ENCODE measurements at places on chromosomes 1 and 21. TPM values are rescaled to one million over a fixed set of nuclear protein-coding genes. Genes with fewer than 3 reads are reported as not detected.

GRCh38 chr1:202289009-202289408, 52.7 kb downstream of the UBE2T start:
- DNase-seq: no peak

GRCh38 chr1:153962088-153963029, 978 bp downstream of the SLC39A1 start:
- no peak for DNase-seq

GRCh38 chr1:179583771-179584320, 7.8 kb upstream of the TDRD5 start:
- DNase-seq: no peak

DNA sequence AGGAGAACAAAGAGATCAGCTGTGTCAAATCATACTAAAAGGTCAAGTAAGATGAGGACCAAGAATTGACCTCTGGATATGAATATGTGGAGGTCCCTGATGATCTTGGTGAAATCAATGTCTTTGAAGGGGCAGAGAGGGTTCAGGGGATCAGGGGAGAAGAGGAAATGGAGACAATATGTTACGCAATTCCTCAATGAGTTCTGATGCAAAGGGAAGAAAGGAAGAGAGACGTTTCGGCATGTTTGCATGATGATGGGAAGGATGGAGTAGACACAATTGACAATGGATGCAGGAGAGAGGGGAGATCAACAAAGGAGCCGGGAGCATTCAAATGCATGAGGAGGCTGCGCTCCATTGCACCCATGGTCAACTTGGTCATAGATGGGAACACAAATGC, 36.0 kb upstream of the GUCA2B start:
- DNase-seq: no peak

- DNase-seq: no peak
Observed at GRCh38 chr1:221104596-221104995, 225.4 kb downstream of the HLX start.

DNA sequence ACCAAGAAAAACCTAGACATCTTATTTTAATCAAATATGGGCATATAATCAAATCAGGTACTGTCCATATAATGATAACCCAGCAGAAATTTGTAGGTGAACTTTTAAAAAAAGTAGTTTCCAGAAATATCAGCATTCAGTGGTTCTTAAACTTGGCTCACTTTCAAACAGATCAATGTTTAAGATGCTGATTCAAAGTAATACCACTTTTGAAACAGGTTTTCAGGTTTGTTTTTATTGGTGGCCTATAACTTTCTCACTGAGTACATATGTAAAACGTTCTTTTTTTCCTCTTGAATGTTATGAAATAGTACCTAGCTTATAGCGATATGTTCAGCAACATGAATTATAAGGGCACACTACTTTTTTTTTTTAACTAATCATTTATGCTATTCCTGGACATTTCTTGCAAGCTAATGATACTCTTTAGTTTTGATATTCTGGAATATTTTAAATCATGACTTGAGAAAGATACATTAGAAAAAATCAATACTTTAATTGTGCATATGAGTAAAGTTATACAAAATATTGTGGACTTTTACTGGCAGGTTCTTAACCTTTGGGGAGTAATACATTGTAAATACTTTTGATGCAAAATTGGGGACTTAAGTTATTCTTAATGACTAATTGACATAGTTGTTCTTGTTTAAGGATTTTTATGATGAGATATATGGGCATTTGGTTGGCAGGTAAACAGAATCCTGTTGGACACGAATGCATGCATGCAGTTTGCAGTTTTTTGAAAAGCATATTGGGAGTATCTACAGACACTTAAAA, 3.0 kb downstream of the NFIA start:
- DNase-seq: no peak

- DNase-seq: peak; percentile 31
Observed at GRCh38 chr1:95407886-95408291, 173.9 kb downstream of the RWDD3 start.

DNA sequence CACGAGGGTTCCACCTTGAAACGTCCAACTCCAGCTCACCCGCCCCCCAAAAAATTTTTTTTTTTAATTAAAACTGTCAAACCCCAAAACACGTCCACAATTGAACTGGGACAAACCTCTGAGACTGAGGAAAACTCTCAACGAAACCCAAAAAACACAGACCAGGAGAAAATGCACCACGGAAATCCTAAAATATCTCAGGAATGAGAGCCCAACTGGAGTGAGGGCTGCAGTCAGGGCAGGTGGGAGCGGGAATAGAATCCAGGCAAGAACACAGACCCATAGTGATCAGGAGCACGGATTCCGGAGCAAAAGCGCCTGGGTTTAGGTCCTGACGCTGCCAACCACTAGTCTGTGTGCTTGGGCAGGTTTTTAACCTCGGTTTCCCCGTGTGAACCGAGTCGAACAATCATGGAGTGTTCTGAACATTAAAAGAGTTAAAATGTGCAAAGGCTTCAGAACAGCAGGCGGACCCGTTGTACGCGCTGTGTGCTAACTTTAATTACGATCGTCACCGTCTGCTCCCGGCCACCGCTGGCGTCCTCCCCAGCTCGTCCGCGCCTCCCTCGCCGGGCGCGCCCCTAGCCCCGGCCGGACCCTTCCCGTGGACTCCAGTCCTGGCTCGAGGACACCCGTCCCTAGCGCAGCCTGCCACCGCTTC, 624 bp downstream of the ARHGAP29 start:
- DNase-seq: no peak

- DNase-seq: no peak
Observed at GRCh38 chr1:2650967-2651645, 18.3 kb upstream of the MMEL1 start.

Gene DNAJC6
- 3.7 TPM for total RNA-seq

Gene LYPLA2
- total RNA-seq: 138 TPM

GRCh38 chr1:25958465-25958864, 39.4 kb downstream of the PAFAH2 start:
- no peak for DNase-seq

Measured in H1 (cell line).